Activated T-cell treated with anti-CD3 and anti-CD28 coated beads for 24 hours (primary cell): ENCODE measurements at places on chromosomes 1 and 21.

GRCh38 chr1:100794748-100795645, 75.5 kb downstream of the VCAM1 start:
- no peak for DNase-seq

DNA sequence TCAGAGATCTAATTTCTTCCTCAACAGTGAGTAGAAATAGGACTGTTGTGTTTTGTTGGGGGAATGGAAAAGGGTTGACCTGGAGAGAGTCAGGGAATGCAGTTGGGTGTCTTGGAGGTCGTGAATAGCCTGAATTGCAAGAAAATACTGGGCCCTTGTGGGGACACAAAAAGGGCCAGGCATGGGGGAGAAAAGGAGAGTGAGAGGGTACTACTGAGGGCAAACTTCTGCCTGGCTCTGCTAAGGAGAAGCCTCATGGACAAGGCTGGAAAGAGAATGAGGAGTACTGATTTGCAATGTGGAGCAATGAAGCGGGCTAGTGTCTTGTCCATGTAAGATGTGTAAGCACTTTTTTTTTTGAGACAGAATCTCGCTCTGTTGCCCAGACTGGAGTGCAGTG, 96.2 kb upstream of the IRF2BP2 start:
- no peak for DNase-seq

GRCh38 chr1:230476622-230477003, 50.5 kb upstream of the PGBD5 start:
- DNase-seq, result no peak

GRCh38 chr1:38029685-38030511, 16.7 kb downstream of the POU3F1 start:
- DNase-seq, result peak; percentile 77

- DNase-seq, result no peak
These were observed 23.5 kb upstream of the LRRC47 start for GRCh38 chr1:3819771-3820200.

GRCh38 chr21:34552360-34553098, 40.5 kb upstream of the KCNE1 start:
- DNase-seq, result no peak

- no peak for DNase-seq
These were observed 93.9 kb upstream of the TARDBP start for GRCh38 chr1:10918531-10918930.

DNA sequence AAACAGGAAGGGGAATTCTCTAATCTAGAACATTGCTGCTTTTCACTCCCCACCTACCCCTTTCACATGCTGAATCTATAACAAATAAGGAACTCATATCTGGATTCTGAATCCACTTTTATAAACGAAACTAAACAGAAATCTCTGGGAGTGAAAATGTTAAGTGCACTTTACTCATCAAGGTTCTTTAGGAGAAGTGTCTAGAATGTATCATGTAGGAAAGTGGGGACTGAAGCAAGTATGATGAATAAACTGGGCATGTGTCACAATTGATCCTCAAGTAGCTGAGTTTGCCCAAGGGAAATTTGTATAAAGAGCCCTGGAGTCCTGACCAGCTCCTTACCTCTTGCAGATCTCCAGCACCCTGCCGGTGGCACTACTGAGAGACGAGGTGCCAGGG, 19.8 kb downstream of the AVPR1B start:
- DNase-seq, result no peak

- no peak for DNase-seq
These were observed 15.8 kb downstream of the PROK1 start for GRCh38 chr1:110466646-110467280.

GRCh38 chr1:67264899-67265298, 42.8 kb upstream of the IL12RB2 start:
- DNase-seq, result no peak

DNA sequence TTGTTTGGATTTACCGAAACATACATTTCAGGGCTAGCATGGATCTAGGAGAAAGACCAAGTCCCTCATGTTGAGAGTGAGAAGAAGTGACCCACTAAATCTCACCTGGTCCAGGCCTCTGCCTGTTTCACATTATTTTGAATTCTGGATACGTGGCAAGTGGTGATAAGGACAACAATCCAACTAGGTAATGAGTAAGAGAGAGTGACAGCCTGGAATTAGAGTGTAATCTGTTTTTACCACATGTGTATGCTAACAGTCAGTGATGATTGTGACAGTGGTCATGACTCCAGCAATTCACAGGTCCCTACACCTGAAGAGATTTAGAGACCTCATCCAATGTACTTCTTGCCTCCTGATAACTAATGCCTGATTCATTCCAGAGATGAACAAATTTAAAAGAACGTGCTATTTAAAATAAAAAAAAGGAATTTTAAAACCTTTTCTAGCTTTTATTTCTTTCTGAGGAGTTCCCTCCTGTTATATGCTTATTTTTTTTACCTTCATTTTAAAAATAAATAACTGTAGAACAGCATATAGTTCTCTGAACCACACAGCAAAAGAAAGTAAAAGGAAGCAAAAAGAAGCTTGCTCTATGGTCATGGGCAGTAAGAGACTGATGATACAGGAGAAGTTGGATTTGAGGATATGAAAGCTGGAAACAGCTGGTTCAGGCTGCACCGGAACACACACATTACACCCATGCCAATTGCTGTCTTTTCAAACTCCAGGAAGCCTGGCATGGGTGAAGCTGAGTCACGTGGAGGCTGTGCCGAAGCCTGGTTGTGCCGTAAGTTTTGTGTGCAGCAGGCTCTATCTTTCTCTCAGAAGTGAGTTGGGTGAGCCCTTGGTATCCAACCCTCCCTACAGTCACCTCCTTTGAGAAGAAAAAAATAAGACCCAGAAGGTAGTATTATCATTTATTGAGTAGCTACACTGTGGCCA, 14.7 kb downstream of the C1orf116 start:
- no peak for DNase-seq

DNA sequence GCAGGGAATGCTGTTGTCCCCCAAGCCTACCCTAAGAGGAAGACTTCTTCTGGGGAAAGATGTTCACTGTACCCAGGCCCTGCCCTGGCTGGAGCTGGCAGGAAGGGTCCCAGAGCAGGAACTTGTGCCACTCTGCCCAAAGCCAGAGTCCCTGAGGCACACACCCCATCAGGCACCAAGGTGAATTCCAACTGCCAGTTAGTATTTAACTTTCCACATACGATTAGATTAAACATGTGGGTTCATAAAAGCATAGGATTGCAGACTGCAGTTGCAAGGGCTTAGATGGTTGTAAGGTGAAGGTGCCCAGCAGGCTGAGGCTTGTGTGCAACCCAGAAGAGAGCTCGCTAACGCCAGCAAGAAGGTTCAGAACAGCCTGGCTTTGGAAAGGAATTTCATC, at the start of gene KCNE2:
Gene KCNE2 (plus strand): TSS at position 274 of the 400 bp plus-strand sequence. CDS start 6,473 bp downstream, outside the sequence.
- DNase-seq, result no peak

- DNase-seq, result no peak
These were observed 646 bp downstream of the MAPKAPK2 start for GRCh38 chr1:206685334-206685768.

- DNase-seq, result no peak
These were observed 68.9 kb downstream of the NRIP1 start for GRCh38 chr21:14995695-14996490.

DNA sequence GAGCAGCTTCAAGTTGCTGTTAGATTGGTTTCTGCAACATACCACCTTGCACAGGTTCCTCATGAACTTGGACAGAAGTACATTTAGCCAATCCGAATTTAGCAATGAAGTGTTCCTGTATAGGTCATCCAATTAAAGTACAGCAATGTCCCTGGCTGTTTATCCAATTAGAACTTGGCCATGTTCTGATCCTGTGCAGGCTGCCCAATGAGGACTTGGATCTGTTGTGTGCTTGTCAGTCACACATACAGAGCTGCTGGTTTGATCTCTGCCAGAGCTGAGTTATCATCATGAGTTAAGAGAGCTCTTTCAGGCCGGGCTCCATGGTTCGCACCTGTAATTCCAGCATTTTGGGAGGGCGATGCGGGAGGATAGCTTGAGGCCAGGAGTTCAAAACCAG, 22.0 kb upstream of the IFNLR1 start:
- no peak for DNase-seq

GRCh38 chr1:98981917-98982513, 22.6 kb downstream of the PLPPR5 start:
- DNase-seq, result no peak

DNA sequence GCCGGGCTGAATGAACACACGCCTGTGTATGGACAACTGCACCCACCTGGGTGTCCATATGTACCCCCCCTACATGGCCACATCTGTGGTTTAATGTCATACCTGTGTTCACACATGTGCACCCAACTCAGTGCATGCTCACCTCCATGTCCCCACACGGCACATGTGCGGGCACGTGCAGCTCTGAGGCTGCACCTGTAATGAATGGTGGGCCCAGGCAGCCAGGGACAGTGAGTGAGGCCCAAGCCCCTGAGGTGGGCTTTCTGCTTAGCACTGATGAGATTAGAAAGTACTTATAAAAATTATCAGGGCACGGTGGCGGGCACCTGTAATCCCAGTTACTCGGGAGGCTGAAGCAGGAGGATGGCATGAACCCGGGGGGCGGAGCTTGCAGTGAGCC, 42.5 kb upstream of the CSF3R start:
- DNase-seq, result no peak

DNA sequence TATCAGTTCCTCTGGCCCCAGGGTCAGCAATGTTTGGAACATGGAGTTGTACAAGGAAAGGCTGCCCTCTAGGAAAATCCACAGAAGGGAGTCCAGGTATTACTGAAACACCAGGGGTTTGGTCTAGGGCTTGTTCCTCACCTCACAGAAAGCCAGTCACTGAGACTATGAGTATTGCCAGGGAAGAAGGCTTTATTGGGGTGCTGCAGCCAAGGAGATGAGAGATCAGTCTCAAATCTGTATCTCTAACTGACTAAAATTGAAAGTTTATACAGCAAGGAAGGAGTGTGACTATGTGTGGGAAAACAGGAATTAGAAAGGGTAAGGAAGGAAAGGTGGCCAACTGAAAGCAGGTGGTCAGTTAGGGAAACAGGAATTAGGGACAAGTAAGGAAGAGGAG, 172.3 kb downstream of the LYPLAL1 start:
- DNase-seq, result no peak

- no peak for DNase-seq
These were observed 106.2 kb downstream of the DHRS3 start for GRCh38 chr1:12511516-12512468.

- no peak for DNase-seq
These were observed 33.5 kb downstream of the SCYL3 start for GRCh38 chr1:169860187-169860586.

GRCh38 chr21:30306884-30307283, 13.2 kb downstream of the KRTAP26-1 start:
- no peak for DNase-seq

- no peak for DNase-seq
These were observed 53.6 kb upstream of the ASB17 start for GRCh38 chr1:75985827-75986226.

GRCh38 chr21:39319814-39320332, 6.4 kb upstream of the BRWD1 start:
- no peak for DNase-seq

DNA sequence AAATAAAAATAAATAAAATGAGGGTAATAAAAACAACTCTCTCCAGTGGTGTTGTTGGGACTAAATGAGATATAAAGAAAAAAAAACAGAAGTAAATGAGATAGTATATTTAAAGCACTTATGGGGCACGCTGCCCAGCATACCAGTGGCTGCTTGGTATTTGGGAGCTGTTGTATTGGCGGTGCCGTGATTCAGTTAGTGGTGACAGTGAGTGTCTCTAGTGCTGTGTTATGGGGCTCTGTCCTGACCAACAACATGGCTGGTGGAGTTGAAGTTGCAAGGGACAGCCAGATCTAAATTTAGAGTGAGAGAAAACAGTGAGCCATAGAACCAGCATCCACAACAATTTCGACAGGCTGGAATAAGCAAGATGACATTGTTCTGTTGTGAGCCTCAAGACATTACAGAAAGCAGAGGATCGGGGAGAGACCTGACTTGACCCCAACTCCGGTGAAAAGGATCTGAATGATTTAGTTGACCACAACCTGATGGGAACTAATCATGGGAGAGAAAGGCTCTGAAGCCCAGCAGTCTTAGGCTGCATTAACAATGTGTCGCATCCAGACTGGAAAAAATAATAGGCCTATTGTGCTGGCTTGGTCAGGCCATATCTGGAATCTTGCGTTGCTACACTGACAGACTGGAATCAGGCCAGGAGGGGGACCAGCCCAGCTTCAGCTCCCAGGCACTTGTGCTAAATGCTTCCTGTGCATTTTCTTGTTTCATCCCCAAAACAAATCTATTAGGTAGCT, 2.4 kb upstream of the MFSD2A start:
- DNase-seq, result no peak

- no peak for DNase-seq
These were observed 198.4 kb downstream of the MATN1 start for GRCh38 chr1:30524840-30525617.

GRCh38 chr1:150162862-150163706, 13.4 kb downstream of the PLEKHO1 start:
- DNase-seq, result no peak

GRCh38 chr21:45365608-45366241, 39.2 kb upstream of the COL18A1 start:
- no peak for DNase-seq

DNA sequence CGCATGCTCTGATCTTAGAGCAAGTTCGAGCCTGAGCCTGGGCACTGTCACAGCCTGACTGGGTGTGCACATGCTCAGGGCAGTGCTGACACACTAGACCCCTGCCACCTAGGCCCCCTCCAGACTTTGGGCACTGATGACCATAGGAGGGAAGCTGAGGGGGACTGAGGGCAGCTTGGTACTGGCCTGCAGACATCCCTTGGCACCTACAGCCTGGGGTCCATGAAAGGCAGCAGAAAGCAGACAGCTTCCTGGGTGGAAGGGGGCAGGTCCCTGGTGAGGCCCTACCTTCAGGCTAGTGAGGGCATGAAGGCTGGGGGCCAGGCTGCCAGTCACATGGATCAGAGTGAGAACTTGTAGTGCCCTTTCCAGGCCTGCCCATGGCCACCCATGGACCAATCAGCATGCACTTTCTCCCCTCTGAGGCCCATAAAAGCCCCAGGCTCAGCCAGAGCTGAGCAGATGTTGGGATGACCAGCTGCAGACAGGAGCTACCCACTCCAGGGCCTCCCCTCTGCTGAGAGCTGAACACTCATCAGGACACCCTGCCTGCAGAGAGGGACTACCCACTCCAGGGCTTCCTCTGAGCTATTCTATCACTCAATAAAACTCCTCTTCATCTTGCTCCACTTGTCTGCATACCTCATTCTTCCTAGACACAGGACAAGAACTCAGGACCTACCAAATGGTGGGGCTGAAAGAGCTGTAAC, 680.8 kb downstream of the MATN1 start:
- DNase-seq, result no peak

- peak; percentile 76 for DNase-seq
These were observed 30.3 kb downstream of the CD48 start for GRCh38 chr1:160681066-160681890.

- no peak for DNase-seq
These were observed 27.7 kb upstream of the DYRK1A start for GRCh38 chr21:37338671-37339551.

- no peak for DNase-seq
These were observed 52.1 kb downstream of the SYDE2 start for GRCh38 chr1:85148524-85149250.

DNA sequence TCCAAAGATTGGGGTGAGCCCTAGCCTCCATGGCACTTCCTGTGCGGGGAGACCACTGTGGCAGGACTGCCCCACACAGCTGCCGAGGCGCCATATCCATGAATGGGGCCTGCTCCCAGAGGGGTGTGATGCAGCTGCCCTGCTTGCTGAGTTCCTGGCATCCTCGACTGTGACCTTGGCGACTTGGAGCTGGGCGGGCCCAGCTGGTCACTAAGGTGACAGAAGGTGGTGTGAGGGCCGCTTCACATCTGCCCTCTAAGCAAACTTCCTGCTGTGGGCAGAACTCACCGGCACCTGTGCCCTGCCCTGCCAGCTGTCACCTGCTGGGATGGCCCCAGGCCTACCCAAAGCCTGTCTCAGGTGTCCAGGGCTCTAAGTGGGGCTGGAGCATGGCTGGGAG, 9.0 kb downstream of the TMEM61 start:
- DNase-seq, result no peak
